ENCODE measurements at places on chromosomes 13 and 19.

GRCh38 chr13:110121422-110122083 lies 185.4 kb downstream of the COL4A1 start:
- DNase-seq: no peak

DNA sequence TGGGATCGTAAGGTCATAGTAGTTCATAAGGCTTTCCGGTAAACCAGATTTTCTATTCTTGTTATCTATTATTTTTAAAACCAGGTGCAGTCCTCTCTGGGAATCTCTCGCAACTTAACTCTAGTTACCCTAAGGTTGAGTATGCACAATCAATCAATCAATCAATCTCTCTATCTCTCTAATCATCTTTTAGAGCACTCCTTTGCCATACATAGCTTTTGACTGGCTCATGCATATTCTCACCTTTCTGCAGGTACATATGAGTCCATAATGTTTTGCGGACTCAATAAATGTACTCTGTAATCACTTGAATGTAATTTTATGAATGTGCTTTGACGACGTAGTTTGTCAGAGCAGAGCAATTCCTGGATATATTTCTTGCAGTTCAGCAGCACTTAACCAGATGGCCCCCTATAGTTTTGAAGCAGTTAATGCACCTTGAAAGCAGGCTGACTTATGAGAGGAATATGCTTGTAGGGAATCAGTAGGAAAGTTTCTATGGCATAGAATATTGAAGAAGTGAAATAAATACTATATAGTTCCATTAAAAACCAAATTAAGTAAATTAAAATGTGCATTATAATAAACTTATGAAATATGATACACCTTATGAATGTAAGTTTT lies 524.7 kb downstream of the GPC5 start:
- DNase-seq: no peak

DNA sequence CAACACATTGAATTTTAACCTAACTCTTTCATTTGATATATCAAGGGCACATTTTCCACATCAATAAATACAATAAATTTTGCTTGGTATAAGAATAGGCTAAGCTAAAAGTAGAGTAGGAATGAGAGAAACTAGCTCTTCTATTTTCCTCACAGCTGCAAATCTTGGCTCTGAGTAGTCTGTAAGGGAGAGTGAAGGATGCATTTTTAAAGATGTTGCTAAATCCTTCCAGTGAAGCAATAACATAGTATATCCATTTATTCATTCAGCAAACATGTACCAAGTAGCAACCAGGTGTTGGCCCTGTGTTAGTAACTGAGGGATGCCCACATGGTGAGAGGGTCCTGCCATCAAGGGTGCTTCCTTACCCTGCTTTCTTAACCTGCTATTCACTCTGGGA lies 799.9 kb downstream of the PCDH9 start:
- no peak for DNase-seq

GRCh38 chr19:13097033-13097462 lies 5.6 kb downstream of the LYL1 start:
- DNase-seq: no peak

DNA sequence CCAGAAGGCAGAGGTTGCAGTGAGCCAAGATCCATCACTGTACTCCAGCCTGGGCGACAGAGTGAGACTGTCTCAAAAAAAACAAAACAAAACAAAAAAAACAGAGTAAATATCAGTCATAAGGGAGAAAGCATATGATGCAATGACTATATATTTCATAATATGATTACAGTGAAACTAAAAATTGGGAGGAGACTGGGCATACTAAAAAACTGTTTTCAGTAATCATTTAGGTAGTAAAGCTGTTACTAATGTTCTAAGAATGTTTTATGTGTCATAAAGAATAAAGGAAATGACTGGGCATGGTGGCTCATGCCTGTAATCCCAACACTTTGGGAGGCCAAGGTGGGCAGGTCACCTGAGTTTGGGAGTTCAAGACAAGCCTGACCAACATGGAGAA lies 15.9 kb downstream of the ZNF573 start:
- peak; percentile 19 for DNase-seq

DNA sequence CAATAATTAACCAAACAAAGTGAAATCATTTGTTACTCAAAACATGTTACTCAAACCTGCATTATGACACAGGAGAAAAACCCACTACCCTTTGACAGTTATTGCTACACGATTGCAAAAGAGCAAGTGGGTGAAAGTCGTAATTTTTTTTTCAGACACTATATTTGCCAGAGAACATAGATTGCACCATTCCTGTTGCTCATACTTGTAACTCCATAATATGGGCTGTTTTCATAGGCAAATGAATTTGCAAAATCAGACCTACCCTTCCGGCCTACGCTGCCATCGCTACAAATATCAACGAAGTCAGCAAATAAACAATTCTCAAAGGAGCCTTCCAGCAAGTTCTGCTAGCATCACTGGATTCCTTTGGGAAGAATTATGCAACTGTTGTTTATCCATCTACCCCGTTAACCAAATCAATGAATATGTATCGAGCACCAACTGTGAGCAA lies 396.5 kb downstream of the IRS2 start:
- no peak for DNase-seq

DNA sequence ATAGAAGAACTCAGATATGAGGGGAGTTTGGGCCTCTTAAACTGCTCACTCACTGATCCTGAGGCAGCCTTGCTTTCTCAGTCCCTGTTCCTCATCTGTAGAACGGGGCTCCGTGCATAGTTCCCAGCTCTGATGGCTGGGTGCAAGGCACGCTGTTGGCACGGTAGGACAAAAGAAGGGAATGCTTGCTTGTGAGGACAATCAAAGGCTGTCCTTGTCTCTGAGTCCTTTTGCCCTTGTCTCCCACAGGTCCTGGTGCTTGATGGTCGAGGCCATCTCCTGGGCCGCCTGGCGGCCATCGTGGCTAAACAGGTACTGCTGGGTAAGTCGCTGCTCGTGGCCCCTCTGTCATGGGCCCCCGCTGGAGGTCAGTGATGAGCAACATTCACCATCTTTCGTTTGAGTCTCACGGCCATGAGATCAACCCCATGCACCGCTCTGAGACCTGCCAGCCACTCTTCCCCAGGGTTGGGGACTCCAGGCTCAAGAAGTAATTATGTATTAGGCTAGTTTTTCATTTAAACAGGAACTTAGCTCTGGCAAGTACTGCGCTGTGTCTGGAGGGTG lies 2.3 kb downstream of the RPL13A start:
- peak; percentile 73 for DNase-seq

Data from activated CD4-positive, alpha-beta T cell treated with anti-CD3 and anti-CD28 coated beads, Interleukin-10, Interleukin-2, amounts not matched to agents 100 ng/mL and 50 ng/mL, durations not matched to agents 16 hours and 8 hours (primary cell).